ENCODE measurements at places on chromosomes 6 and 20.

DNA sequence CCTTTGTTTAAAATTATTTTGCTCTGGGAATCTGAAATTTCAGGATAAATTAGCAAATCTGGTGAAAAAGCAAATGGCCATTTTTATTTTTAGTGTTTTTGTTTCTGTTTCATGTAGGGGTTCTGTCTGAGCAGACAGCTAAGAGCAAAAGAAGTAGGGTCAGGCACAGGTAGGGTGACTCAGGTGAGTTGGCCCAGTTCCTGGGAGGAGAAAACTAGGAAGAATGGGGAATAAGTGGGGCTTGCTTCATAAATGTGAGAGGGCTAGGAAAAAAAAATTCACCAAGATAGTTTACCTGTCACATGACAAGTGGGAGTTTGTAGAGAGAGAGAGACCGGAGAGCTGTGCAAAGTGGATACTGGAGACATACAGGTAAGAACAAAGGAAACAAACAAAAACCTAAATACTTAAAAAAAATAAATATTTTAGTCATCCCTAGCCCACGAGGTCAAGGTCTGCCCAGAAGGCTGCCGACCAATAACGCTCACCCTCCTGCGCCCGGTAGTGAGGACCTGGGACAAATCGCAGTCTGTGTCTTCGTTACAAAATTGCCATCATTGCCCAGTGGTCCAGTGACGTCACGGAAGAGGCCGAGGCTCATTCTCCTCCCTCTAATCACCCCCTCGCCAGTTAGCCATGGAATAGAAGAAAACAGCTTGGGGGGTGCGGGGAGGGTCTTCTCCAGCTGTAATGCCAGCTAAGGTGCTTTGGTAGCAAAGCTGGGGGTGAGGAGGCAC lies 2.3 kb downstream of the THBD start:
- DNase-seq = no peak

- no peak for DNase-seq
These were observed 89.8 kb upstream of the MAP3K7 start for GRCh38 chr6:90676516-90677300.

- no peak for DNase-seq
These were observed 90.1 kb downstream of the CAP2 start for GRCh38 chr6:17483391-17484016.

GRCh38 chr20:25459111-25459830 lies 51.8 kb downstream of the GINS1 start:
- DNase-seq = no peak

- DNase-seq = no peak
These were observed 1.9 kb upstream of the CUL9 start for GRCh38 chr6:43180058-43180457.

- DNase-seq = no peak
These were observed 248.0 kb downstream of the ESR1 start for GRCh38 chr6:152055517-152055916.

- no peak for DNase-seq
These were observed 44.6 kb upstream of the SH3BGRL2 start for GRCh38 chr6:79586548-79586947.

GRCh38 chr20:48448666-48449600 lies 378.9 kb downstream of the PREX1 start:
- no peak for DNase-seq

DNA sequence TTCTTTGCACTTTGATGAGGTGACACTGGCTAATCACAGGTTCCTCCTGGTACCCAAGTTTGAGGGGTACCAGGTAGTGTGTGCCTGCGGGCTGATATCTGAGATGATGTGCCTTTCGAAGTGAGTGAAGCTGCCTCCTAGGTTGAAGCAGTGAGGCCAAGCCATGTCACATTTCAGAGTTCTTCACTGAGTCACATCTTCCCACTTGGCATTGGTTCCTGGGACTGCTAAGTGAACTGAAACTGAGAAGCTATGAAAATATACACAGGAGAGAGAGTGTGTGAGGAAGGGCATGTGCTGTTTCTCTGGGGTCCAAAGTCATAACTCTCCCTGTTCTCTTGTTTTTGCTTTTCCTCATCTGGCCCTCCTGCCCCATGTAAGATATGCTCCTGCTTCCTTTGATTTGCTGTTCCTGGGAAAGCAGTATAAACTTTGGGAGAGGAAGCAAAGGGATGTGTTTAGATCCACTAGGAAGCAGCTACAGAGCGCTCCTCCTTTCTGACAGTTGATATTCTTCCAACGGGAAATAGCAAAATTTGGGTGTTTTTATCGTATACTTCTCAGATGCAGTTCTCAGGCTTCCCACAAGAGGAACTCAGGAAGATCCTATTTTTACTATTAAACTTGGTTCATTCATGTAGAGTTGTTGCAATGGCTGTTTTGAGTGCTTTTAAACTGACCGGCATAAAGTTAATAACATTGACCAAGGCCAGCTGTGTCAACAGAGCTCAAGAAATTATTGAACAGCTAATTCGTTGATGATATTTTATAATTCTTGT lies 153.7 kb downstream of the MOXD1 start:
- DNase-seq = no peak

- DNase-seq = no peak
These were observed 5.0 kb downstream of the SMIM28 start for GRCh38 chr6:138382498-138383265.

DNA sequence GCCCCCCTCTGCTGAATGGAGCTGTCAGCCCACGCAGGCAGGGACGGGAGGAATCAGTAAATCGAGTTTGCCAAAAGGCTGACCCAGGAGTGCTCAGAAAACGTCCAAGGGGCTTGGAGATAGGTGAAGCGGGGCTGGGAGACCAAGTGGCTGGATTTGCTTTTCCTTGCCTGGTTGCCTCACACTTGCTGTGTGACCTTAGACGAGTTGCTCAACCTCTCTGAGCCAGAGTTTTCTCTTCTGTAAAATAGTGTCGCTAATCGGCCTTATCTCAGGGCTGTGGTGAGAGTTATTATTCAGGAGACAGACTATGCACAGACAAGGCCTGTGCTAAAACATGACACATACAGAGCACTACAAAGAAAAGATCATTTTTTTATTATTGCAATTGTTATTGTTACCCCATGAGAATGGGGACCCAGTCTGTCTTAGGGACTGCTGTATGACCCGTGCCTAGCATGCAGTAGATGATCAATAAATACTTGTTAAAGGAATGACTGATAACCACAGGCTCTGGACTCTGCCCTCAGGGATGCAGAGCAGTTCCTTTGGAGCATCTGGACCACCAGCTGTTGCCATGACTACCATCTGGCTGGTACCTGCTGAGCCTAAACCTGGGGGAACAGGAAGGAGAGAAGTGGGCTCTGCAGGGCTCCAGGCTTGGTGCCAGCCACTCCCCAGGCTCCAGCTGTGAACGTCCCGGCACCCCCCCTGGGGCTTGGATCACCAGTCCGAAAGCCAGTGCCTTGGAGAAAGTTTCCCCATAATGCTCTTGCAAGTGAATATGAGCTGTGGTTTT lies 901 bp downstream of the KCNK15 start:
- DNase-seq = no peak

- DNase-seq = no peak
These were observed 852 bp downstream of the GMNN start for GRCh38 chr6:24775520-24776058.

All from CD4-positive, alpha-beta T cell treated with Interleukin-6 at 100 ng/mL for 8 hours (primary cell).